ENCODE measurements at places on chromosomes 13 and 19. TPM values are rescaled to one million over a fixed set of nuclear protein-coding genes. Genes with fewer than 3 reads are reported as not detected.
A peak's percentile ranks its signal among the peaks of the same experiment; 100 is the strongest.

LILRB2 gene
- polyA plus RNA-seq, result 111 TPM

DNA sequence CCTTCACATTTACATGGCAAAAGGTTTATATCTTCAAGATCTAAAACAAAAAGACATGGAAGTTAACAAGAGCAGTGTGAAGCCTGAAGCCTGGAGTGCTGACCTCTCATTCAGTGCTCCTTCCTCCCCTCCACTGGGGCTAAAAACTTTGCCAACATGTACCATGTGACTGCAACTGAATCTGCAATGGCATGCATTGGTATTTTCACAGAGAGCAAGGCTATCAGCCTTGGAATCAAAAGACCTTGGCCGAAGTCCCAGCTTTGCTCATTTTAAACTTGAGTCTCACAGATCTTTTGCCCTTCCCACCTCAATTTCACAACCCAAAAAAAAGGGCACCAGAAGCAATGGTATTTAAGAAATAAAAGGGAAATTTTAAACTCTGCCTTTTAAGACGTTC lies 325.1 kb downstream of the DCT start:
- no peak for DNase-seq

IL17D gene
- polyA plus RNA-seq, result not detected

DNA sequence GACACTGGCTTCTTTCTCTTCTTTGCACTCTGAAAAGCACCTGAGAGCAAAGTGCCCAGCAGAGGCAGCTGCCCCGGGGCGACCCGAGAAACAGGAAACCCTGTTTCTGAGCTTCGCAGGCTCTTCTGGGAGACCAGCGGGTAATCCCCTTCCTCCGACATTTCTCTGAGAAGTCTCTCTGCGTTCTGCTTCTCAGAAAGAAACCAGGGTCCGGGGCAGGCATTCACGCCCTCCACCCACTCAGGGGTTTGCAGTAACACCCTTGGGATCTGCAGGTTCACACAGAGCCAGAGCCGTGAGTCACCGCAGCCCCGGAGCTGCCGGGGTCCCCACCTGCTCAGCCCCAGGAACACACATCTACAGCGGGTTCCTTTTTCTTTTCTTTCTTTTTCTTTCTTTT lies 86.0 kb downstream of the GADD45B start:
- DNase-seq, result peak; percentile 25

GRCh38 chr19:50563597-50563996 lies 4.6 kb downstream of the LRRC4B start:
- no peak for DNase-seq

DNA sequence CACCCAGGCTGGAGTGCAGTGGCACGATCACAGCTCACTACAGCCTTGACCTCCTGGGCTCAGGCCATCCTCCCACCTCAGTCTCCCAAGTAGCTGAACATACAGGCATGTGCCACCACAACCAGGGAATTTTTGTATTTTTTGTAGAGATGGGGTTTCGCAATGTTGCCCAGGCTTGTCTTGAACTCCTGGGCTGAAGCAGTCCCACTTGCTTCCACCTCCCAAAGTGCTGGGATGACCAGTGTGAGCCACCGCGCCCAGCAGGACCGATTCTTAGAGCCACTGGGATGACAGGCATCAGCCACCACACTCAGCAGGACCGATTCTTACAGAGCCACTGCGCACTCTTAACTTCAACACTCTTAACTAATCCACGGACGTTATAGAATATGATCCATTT lies 54.9 kb upstream of the RANBP3 start:
- no peak for DNase-seq

DNA sequence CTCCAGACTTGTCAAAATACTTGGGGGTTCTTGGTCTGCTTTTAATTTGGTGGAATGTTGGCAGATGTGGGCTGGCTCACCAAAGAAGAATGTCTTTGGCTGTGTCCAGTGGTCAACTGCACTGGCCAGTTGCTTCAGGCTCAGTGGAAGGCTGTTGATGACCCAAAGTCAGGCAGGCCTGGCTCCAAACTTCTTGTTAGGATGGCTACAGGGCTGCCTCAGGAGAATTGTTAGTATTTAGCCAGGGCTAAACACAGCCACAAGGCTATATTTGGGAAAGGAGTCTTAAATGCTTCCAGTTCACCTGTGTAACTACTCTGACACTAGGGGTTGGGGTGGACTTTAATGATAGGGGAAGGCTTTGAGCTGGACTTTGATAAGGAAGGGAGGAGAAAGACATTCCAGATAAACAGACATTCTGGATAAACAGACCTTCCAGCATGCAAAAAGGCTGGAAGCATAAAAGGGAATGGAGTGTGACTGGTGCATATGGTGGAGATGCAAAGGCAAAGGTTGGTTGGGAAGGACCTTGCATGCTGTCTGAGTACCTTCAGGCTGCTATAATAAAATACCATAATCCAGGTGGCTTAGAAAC lies 116.8 kb downstream of the FOXO1 start:
- no peak for DNase-seq

SLC10A2 gene
- not detected for polyA plus RNA-seq

DNA sequence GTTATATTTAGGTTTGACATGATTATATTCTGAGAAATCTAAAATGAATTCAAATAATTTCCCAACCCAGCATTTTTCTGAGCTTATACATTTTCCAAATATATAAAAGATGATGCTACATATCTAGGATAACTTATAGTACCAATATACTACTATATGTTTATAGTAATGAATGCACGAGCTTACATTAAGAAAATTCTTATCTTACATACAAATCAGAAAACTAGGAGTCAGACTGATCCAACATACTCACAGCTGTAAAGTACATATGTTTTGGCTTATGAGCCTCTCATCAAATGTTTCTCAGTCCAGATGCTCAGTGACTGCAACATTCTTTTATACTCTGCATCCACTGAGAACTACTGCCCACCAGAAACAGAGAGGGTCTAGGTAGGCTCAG lies 491.3 kb upstream of the KLF12 start:
- no peak for DNase-seq

DNA sequence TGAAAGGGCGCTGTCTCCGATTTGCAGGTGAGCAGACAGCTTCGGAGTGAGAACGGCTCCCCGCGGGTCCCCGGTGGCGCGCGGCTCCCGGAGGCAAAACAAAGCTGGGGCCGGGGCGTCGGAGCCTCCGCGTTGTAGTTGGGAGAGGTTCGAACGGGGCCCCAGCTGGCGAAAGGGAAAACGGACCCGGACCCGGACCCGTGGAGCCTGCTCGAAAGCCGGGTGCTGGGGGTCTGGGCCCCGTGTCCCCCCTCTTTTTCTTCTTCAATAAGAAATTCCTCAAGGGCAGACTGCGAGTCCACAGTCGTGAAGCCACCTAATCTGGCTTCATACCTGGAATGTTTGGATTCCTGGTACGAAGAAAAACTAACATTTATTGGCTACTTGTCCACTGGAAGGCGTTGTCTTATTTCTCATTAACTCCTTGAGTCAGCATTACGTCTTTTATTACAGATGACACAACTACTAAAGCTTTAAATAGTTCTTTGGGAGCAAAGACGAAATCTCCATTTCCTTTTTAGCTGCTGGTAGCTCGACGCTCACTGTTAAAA lies 632 bp upstream of the MTIF3 start:
- DNase-seq, result peak; percentile 40

GRCh38 chr19:32181216-32181920 lies 164.0 kb upstream of the ZNF507 start:
- DNase-seq, result no peak

GRCh38 chr13:48857576-48857975 lies 118.1 kb upstream of the FNDC3A start:
- no peak for DNase-seq

GRCh38 chr19:33273065-33273736 lies 29.1 kb downstream of the CEBPA start:
- DNase-seq, result no peak

GRCh38 chr19:39738814-39739213 lies 985 bp upstream of the CLC start:
- no peak for DNase-seq

GRCh38 chr19:28446511-28446910 lies 766.4 kb downstream of the UQCRFS1 start:
- no peak for DNase-seq

Measured in CD14-positive monocyte (primary cell).